Skeletal muscle cell (primary cell): ENCODE measurements at places on chromosomes 3 and 15.
A peak's percentile ranks its signal among the peaks of the same experiment; 100 is the strongest.

DNA sequence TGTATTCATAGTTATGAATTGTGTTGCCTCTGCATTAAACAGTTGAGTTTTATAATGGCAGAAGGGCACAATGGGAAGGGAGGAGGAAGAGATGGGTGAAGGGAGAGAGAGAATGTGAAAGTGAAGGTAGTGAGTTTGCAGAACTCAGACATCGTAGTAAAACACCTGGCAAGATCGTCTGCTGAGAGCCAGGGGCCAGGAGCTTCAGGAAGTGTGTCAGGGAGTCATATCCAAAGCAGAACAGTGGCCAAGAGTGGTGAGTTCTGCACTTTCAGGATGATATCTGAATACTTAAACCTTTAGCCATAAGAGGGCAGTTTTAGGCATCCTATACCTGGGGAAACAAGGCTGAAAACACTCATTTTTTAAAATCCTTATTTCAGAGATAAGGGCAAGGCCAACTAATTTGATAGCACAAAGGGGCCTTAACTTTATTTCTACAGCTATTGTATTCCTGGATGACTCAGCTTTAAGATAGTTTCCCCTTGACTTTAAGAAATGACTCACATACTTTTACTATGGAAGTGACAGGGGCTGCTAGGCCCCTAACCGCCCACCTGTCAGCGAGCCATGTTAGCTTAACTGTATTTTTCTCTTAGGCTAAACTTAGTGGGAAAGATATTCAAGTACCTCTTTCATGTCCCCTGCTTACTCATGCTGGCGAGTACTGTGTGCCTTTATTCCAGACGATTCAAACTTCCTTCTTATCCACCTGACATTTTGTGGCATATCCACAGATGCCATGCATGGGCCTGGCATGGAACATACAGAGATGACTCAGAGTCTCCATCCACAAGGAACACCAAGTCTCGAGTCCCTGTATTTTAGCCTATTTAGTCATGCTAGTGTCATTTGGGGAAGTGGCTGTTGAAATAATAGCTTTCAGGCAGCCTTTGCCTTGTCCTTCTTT, 53.9 kb downstream of the RLBP1 start:
- DNase-seq = peak; percentile 50

GRCh38 chr15:34644061-34644460, 60.6 kb upstream of the GOLGA8B start:
- DNase-seq = peak; percentile 92

DNA sequence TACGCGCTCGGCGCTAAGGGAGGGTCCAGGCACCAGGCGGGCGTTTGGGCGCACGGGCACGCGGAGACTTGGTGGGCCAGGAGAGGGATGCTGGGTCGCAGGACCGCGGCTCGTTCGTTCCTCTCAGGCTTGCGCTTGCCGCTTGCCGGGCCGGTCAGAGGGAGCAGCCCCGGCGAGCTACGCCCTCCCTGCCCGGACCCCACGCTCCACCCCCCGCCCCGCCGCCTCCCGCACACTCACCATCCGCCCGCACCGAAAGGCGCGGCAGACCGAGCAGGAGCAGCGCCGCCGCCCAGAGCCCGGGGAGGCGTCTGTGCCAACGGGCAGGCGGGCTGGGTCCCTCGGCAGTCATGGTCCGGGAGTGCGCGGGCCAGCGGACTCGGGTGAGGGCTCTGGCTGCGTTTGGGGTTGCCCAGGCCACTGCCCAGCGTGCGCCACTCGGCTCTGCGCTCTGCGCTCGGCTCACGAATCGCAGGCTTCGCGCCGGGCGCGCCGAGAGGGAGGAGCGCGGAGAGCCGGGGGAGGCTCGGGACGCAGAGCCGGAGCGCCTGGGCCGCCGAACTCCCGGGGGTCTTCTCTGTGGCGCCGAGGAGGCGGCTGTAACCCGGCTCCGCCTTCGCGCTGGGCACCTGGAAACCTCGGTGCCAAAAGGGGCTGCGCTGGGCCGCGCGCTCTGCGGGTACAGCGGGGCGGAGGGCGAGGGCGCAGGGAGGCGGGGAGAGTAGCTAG, at the start of gene SUSD5:
Gene SUSD5, minus strand, starts transcription at position 365 of the 729 bp plus-strand sequence. Its CDS starts 13 bp downstream, at position 352.
- DNase-seq = no peak

DNA sequence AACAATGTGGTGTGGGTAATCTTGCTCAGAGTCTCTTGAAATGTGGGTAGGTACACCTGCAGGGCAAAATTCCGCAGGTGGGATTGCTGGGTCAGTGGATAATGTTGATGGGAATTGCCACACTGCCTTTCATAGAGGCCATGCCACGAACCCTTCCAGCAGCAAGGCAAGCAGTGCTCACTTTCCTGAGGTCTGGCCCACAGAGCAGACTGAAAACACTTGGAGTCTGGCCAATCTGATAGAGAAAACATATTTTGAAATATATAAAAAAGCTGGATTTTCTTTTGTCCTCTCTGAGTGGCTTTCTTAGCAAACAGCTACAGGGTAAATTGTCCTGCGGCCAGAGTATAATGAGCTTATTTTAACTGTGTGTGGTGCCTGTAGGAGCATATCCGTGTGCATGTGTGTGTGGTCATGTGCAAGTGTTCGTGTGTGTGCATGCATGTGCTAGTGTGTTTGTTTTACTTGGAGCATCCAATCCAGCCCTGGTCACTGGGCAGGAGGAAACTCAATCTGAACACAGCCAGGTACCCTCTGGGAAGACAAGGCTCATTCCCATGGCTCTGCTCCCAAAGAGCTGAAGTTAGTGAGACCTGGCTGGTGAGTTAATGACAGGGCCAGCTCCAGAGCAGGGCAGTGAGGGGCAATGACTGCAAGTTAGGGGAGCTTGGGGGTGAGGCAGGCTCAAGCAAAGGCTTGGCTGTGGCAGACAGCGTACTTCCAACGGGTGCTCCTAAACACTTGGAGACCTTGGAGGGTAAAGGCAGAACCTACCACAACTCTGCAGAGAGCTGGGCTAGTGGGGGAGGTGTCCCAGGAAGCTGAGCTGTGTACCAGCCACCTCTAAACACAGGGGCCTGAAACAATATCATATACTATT, 91.3 kb downstream of the PLXNA1 start:
- DNase-seq = no peak

GRCh38 chr3:53773021-53773436, 73.2 kb downstream of the CHDH start:
- no peak for DNase-seq

GRCh38 chr3:124625074-124625473, 105.2 kb upstream of the UMPS start:
- no peak for DNase-seq

DNA sequence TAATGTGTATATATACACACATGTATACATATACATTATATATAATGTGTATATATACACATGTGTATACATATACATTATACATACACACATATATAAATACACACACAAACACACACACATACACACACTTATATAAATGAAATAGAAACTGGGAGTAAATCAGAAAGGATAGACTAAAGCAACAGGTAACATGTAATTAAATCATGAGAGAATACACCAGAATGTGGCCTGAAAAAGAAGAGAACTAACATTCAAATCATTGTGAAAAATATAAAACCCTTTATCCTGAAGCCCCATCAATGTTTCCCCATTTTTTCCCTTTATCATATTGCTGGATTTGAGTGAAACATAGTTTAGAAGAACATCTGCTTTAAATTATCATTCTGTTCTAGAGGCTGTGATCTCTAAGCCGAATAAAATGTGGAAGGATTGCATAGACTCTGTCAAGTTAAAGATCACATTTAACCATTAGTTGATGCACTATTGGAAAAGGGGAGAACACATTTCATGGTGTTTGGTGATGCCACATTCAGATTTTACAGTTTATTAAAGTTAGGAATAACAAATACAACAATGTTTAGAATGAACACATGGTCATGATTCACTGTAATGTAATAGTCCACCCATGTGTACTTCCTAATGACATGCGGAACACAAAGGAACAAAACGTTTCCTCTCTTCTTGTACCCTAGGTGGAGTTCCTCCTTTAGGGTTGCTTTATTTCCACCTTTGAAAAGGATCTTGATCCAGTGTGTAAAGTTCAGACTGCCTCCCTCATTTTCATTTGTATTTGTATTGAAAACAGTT, 12.5 kb upstream of the THRB start:
- no peak for DNase-seq

DNA sequence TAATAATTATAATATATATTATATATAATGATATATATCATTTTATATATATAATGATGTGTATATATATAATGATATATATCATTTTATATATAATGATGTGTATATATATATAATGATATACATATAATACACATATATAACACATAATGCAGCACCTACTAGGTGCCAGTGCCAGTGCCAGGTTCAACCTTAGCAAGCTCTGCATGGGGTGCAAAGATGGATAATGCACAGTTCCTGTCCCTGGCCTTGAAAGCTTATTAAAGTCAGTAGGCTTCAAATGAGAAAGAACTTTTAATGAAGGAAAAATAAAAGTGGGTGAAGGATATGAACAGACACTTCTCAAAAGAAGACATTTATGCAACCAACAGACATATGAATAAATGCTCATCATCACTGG, 192.7 kb upstream of the SLC2A2 start:
- DNase-seq = no peak

- DNase-seq = no peak
Measured at GRCh38 chr3:152222327-152222726, 46.4 kb upstream of the MBNL1 start.

DNA sequence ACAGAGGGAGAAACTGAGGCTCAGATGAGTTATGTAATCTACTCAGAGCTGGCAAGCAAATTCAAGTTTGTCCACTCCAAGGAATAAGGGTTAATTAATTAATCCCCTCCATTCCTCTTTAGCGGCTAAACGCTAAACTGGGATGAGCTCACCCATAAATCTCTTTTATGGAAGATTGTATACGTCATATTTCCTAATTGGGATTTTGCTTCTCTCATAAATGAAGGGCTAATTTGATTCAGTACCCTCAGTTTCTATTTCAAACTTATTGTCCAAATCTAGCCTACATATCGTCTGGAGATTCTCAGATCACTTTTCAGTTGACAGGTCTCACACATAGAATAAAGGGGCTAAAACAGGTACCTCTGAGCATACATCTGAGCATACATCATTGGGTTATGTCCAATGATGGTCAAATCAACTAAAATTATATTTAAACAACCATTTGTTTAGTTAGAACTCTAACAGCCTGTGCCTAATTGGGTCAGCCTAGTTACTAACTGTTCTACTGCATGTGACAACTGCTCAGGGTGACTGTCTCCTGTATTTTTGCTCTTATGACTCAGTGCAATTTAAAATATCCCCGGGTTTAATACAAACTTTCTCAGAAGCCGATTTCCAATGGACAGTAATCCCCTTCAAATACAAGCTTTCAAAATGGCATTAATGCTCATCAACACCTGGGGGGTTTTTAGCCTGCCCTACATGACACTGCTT, 57.6 kb upstream of the PLXND1 start:
- DNase-seq = no peak
